ENCODE measurements at places on chromosomes 2 and 18.

DNA sequence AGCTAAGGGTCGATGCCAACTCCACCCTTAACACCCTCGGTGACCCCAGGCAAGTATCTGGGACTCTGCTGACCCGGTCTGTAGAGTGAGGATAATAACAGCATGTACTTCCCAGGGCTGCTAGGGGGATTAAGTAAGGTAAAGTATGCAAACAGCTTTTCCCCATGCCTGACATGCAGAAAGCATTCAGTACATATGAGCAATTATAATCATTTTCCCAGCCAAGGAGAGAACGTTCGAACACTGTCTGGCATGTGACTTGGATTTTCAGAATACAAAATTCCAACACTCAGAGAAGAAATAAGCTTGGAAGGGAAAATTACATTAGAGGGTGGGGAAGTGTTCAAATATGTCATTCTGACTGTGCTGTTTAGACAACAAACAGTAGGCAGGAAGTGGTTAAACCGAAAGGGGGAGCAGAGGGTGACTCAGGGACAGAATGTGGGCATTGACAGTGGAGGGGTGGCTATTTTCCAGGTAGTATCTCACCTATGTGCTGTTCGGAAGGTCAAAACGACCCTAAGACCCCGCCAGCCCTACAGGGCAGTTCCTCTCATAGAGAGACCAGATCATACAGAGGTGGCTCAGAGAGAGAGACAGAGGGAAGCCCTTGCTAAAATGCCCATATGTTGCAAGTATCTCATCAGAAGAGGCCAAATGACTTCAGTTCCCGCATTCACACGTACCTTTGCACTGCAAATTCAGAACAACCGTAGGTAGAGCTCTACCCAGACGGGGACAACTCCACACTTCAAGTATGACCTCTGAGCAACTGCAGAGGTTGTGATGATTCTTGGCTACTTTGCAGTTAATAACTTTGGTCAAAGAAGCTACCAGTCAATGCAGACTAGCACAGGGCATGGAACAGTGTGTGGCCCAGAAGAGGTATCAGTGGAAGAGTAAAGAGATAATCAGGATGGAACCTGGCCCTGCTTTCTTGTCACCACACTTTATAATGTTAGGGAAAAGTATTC is 14.8 kb downstream of the ASPRV1 start:
- DNase-seq, result no peak

DNA sequence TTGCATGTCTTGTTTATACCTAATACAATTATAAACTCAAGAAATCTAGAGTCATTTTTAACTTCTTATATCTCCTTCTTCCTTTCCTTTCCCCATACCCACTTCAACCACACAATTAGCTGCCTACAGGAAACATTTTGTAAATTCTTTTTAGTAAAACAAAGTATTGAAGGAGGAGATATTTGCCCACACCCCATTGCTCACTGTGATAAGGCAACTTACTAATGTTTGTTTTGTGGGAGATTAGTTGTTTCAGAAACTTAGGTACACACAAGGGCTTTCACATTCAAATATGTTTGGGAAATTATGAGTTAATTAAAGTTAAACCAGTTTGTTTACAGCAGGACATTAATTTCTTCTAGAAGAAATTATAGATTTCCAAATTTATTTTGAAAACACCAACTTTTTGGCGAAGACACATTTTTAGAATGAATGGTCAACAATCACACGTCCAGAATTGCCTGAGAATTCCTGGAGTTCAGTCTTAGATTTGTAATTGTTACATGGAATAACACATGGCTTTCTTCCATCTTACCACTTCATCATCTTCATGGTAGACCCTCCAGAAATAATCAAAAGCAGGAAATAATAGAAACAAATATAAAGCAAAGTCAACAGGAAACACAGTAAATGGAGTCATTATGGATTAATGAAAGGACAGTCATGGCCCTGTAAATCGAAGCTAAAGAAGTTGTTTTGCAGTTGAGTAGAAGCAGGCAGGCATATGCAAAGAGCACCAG is 62.5 kb upstream of the RAB27B start:
- no peak for DNase-seq

GRCh38 chr18:44213293-44213692 is 467.4 kb upstream of the SETBP1 start:
- no peak for DNase-seq

DNA sequence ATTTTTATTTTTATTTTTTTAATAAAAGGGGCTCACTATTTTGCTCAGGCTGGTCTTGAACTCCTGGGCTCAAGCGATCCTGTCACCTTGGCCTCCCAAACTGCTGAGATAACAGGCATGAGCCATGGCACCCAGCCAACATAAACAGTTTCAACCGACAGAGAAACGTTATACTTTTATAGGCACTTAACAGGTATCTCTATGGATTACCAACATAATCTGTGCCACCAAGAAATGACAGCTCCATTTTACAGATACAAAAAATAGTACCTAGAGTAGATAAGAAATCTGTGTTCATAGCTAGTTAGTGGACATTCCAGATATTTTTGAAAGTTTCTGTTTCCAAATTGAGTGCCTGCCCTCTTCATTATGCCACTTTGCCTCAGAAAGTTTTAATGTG is 1316.7 kb downstream of the LRP1B start:
- DNase-seq, result no peak
